ENCODE measurements at places on chromosomes 4 and X. TPM values are rescaled to one million over a fixed set of nuclear protein-coding genes. Genes with fewer than 3 reads are reported as not detected.

The ARHGAP24 gene
- total RNA-seq, result 0.37 TPM

DNA sequence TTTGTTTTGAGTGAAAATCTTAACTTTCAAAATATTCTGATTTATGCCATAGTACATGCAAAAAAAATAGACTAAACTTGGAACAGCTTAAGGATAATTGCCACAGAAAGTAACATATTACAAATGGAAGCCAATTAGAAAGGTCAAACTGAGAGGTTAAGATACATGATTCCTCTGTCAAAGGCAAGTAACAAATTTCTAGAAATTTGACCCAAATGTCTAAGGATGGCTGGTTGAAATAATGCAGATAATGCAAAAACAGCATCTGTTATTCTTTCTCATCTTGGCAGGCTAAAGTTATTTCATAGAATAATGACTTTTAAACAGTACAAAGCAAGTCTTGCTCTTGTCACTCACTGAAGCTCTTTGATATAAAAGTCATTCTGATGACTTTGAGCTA is 10.5 kb downstream of the FGF5 start:
- DNase-seq, result no peak

DNA sequence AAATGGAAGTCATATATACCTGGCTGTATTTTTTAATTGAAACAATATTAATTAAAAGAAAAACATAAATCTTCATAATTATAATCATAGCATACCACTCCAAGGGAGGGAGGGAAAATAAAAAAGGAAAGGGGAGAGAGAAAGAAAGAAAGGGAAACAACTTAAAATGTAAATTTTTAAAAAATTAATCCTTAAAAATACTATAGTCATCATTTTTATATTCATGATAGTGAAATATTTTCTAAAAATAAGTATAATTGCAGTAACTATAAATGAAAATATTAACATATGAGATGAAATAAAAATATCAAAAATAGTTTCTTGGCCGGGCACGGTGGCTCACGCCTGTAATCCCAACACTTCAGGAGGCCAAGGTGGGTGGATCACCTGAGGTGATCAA is 59.2 kb downstream of the DDX60L start:
- no peak for DNase-seq

DNA sequence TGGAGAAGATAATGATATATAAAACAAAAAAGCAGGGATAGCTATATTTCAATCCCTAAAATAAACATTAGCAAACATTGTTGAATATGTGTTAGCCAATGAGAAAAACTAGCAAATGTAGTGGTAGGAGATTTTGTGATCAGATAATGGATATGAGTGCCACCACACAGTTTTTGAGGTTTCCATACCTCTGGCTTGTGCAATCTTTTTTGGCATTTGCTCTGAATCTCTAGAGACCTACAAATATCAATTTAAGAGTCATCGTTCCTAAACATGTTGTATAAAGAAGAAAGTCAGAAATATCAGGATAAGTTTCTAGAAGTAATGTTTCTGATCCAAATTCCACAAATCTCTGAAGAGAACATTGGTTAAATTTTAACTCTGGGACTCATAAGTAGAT is 308.7 kb downstream of the PDGFC start:
- DNase-seq, result no peak

GRCh38 chr4:120010646-120011045 is 56.0 kb downstream of the MAD2L1 start:
- no peak for DNase-seq

DNA sequence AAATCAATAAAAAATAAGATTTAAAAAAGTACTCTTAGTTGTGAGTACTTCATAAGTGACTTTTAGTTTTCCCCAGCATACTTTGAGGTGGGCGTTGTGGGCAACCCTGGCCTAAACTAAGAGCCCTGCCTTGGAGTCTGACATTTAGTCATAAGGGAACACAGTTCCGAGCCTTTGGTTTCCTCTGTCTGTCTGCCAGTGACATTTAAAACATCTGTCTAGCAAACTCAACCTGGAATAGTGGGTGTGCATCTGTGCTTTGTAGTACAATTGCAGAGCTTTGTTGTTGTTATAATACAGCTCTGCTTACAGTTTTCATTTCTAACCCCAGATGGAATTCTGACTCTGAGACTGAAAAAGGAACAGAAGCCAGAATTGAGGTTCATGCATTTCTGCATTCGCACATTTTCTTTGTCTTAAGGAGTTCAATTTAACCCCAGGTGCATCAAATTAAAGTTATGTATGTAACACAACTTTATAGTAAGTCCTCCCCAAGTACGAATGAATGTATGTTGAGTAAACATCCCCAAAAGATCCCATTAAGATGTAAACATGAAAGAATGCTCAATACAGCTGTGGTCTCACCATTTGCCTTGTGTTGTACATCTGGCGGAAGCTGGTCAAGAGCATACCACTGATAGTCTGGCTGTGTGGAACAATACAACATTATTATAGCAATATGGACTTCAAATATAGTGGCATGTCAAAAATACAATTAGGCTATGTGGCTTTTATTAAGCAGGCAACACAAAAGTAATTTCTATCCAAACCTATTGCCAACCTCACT is 25.9 kb downstream of the TNIP3 start:
- no peak for DNase-seq

DNA sequence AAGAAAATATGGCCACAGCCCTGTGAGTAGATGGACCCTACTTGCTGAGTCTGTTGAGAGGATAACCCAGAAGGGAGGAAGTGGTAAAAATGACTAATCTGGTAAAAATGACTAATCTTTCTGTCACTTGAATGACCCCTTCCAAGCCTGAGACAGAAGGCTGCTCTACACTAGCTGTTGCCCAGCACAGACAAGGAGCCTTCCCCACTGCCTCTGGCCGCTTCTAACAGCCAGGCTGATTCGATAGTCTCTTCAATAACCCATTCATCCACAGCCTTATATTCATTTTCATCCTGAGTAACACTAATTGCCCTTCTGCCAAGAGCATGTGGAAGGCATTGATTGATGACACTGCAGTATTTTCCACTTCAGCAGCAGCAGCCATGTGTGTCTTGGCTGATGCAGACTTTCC is 18.4 kb downstream of the MAGEB17 start:
- no peak for DNase-seq

All from H9 (cell line).